ENCODE measurements at places on chromosomes 4 and X.

DNA sequence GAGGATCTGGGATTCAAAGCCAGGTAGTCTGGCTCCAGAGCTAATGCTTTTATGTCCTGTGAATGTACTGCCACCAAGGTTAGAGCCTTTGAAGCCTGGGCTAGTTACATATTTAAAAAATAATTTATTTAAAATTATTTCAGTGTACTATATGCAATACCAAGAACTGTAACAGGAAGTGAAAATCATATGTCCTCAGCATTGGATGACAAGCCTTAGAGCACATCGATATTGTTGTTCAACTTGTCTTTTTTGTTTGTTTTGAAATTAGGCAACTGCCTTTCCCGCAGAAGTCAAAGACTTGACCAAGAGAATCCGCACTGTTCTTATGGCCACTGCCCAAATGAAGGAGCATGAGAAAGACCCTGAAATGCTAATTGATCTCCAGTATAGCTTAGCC is 73.1 kb upstream of the IL13RA1 start:
- no peaks in the 10 kb centered on the region for H3K4me1 ChIP-seq
- DNase-seq, result no peak
- H3K36me3 ChIP-seq, result no peaks in the 10 kb centered on the region

GRCh38 chr4:54050214-54050904 is 14.0 kb downstream of the CHIC2 start:
- peaks cover 27% of the 10 kb centered on the region for H3K4me1 ChIP-seq
- no peaks in the 10 kb centered on the region for H3K27me3 ChIP-seq
- H3K27ac ChIP-seq, result peak overlapping the region; percentile 1
- no peak overlapping the region for H3K4me3 ChIP-seq

GRCh38 chr4:48899950-48900349 is 6.6 kb downstream of the OCIAD2 start:
- H3K27ac ChIP-seq, result peak overlapping the region; percentile 10
- H3K36me3 ChIP-seq, result peaks cover 7% of the 10 kb centered on the region
- H3K4me3 ChIP-seq, result no peak overlapping the region
- H3K27me3 ChIP-seq, result no peaks in the 10 kb centered on the region
- peak; percentile 25 for DNase-seq
- H3K4me1 ChIP-seq, result peaks cover 21% of the 10 kb centered on the region

DNA sequence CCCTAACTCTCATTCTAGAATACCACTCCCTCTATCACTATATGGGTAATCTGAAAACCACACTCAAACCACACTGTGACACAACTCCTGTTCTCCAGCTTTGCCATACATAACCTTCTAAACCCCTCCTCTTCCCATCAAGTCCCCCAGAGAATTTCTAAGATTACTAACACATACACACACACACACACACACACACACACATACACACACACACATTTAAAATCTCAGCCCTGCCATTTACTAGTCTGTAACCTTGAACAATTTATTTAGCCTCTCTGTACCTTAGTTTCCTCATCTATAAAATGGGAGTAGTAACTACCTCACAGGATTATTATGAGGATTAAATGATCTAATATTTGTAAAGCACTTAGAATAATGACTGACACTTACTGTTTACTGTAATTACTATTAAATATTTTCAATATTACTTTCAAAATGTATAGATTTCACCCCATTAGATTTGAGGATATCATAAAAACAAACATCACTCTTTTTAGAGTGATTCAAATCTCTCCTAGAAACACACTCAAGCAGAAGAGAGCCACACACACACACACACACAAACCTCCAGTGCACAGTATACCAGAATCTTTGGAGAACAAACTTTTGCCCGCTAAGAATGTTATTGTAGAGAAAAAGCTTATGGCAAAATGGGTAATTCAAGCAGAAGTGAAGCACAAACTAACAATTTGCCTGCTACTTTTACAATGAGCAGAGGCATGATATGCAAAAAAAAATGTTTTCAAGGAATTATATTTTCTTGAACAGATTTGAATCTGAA is 3.8 kb downstream of the ANKRD50 start:
- H3K27ac ChIP-seq, result peak overlapping the region; percentile 94
- H3K4me1 ChIP-seq, result peaks cover 52% of the 10 kb centered on the region
- DNase-seq, result peak; percentile 58
- H3K27me3 ChIP-seq, result no peaks in the 10 kb centered on the region

DNA sequence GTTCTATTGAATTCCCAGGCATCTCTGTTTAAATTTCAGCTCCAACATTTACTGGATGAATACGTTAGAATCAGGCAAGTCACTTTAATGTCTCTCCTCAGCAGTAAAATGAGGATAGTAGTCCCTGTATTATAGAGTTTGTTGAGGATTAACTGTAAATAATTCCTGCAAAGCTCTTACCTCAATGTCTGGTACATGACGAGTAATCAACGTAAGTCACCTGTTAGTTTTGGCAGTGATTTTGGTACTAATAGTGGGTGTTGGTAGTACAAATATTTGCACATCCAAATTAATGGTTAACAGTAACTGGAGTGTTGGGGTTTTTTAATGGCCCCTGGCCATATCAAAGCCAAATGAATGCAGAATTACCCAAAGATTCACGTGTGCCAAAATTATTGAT is 189.8 kb upstream of the GALNT7 start:
- H3K36me3 ChIP-seq, result no peaks in the 10 kb centered on the region
- no peak for DNase-seq
- H3K4me1 ChIP-seq, result peaks cover 13% of the 10 kb centered on the region
- no peak overlapping the region for H3K4me3 ChIP-seq
- no peak overlapping the region for H3K27ac ChIP-seq

- H3K36me3 ChIP-seq, result no peaks in the 10 kb centered on the region
- no peaks in the 10 kb centered on the region for H3K4me1 ChIP-seq
- H3K4me3 ChIP-seq, result no peak overlapping the region
- H3K27ac ChIP-seq, result no peak overlapping the region
These were observed 48.0 kb downstream of the MAGEA9 start for GRCh38 chrX:149829751-149830191.

DNA sequence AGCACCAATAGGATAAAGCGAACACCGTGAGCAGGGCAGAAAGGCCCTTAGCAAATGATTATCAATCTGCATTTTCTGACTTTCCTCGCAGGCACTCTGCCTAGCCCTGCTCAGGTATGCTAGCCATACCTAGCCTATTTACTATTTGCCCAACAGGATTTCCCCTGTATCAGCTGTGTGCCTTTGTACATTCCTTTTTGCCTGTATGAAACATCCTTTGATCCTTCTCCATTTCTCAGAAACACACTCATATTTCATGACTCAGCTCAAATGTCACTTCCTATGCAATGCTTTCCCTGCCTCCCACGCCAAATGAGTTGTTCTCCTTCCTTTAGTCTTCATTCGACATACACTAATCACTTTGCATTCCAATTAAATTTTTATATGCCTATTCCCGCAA is 37.2 kb downstream of the PCDH7 start:
- peak overlapping the region; percentile 56 for H3K27ac ChIP-seq
- peak; percentile 90 for DNase-seq
- H3K4me1 ChIP-seq, result peaks cover 67% of the 10 kb centered on the region
- no peaks in the 10 kb centered on the region for H3K36me3 ChIP-seq
- no peak overlapping the region for H3K4me3 ChIP-seq
- no peaks in the 10 kb centered on the region for H3K27me3 ChIP-seq
